ENCODE measurements at places on chromosomes 11 and 22. TPM values are rescaled to one million over a fixed set of nuclear protein-coding genes. Genes with fewer than 3 reads are reported as not detected.

The OR8G5 gene
- not detected for total RNA-seq

The IL17REL gene
- total RNA-seq = under 0.01 TPM

The OR51E2 gene
- total RNA-seq = under 0.01 TPM

The OR2D2 gene
- total RNA-seq = 2.4 TPM

DNA sequence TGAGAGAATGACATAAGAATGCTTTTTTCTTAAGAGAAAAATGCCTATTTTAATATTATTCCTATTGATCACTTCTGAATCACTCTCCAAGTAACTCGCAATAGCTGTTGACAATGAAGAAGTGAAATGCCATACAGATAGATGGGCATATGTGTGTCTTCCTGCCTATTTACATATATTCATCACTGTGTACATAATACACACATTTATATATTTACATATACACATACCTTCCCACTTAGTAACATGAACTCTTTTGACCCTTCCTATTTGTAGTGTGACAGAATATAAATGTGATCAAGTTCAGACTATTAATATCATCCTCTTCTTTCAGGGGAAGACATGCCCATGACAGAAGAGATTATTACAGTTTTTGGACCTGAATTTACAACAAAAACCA lies 756.7 kb downstream of the DLG2 start:
- DNase-seq = no peak

GRCh38 chr11:103768816-103769215 lies 267.6 kb upstream of the DDI1 start:
- DNase-seq = no peak

GRCh38 chr11:41978945-41979344 lies 519.5 kb upstream of the LRRC4C start:
- no peak for DNase-seq

GRCh38 chr22:26707090-26707489 lies 49.7 kb downstream of the MIAT start:
- no peak for DNase-seq

DNA sequence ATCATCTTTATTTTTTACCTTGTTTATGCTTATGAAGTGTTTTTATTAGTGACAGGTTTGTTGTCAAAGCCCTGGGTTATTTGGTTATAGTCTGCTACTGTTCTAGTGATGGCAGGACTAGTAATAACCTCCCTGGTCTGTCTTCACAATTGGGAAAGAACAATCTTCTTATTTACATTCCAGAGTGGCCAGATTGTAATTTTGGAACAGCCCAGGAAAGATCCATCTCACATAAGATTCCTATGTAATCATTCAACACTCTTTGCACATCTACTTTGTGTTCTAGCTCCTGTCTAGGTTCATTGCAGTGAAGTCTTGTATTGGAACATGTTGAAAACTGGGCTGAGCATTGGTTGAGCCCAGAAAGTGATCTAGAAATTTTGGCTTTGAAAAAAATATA lies 63.8 kb downstream of the CYB5R2 start:
- no peak for DNase-seq

GRCh38 chr22:42277988-42278776 lies 7.7 kb upstream of the TCF20 start:
- peak; percentile 59 for DNase-seq

- no peak for DNase-seq
Observed at GRCh38 chr22:33109514-33110430, 51.6 kb upstream of the SYN3 start.

DNA sequence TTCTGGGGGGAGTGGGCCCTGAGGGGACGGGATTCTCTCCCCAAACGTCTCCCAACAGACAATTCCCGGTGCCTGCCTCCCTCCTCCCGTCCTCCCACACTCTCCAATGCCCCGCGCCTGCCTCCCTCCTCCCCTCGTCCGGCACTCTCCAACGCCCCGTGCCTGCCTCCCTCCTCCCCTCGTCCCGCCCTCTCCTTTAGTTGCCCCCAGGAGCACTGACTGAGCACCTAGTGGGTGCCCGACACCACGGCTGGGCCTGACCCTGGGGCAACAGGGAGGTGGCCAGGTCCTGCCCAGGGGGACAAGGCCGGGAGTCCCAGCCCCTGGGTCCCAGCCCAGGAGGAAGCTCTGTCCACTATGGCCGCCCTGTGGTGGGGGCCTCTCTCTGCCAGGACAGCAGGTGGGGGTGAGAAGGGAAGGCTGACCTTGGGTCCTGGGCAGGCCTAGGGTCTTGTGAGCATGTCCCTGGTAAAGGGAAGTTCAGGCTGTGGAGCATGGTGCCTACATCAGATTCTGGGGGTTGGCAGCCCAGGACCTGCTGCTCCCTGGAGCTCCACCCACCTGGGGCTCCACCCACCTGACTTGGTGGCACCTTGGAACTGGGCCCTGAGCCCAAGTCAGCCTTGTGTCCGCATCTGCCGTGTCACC lies 942.3 kb downstream of the BRD1 start:
- DNase-seq = no peak

DNA sequence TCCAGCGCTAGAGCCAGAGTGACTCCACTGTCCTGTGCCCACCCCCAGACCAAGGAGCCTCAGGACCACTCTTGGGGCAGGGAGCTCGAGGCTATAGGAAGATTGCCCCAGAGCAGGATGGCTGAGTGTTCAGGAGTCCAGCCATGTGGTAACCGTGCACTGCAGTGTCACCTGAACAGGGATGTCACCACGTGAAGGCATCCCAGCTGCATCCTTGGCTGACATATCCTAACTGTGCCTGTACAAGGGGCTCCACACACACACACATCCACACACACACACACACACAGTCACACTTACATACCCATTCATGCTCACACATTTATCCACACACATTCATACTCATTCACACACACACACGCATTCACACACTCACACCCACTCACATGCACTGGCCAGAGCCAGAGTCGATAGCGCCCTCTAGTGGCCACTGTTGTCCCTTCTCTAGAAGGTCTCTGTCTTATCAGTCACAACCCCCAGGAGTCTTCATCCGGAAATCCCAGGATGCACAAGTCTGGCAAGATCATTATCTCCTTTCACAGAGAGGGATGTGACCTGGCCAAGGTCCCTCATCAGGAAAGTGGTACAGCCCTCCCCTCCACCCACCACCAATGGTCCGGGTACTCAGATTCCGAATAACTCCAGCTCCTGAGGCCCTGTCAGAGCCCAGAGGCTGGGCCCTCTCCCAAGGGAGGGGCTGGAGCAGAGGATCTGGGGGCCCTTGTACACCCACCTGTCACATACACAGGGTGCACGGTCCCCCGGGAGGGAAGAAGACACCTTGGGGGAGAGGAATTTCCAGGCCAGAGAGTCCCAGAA lies 55.1 kb downstream of the IGLL5 start:
- DNase-seq = peak; percentile 76

DNA sequence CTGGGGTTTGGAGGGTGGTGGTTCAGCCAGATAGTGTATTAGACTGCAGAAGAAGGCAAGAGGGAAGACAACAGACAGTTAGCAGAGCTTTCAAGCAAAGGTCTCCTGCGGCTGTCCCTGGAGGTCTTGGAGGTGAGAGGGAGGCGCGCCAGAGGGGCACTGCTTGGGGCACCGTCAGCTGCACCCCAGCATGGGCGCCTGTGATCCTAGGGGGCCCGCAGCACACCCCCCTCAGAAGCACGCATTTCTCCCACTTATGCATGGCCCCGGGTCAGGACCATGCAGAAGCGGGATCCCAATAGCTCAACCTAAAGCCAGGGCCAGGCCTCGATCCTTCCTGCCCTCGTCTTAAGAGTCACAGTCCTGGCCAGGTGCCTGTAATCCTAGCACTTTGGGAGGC lies 26.5 kb downstream of the FGF4 start:
- no peak for DNase-seq

GRCh38 chr11:49851971-49852389 lies 100.2 kb upstream of the OR4C13 start:
- DNase-seq = no peak

DNA sequence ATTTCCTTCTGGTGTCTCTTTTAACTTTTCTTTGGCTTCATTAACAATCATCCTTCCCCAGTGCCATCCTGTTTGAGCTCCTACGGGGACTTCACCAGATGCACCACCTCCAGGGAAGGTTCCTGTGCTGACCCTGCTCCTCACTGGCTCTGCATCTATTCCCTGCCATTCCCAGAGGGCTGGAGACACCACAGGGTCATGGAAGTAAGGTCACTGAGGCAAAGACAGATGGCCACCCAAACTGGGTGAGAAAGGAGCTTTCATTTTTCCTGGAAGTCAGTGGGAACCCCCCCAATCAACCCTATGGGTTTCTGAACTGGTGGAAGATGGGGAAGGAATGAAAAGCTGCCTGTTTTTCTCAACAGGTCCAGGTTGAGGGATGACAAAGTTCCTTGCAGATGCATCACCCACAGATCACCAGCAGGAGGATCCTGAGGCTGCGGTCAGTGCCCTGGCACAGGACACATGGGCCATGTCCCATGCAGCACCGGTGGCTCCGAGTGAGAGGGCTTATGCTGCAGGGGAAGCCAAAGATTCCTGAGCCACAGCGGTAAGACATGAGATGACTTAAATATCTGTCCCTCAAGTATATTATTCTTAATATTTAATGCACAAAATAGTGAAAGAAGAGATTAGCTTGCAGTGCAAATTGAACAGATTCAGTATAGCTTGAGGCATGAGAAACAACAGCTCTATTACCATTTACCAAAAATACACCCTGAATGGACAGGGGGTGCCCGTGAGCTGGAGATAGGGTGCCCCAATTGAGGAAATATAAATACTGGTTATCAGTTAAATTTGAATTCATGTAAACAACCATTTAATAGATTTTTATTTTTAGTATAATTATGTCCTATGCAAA lies 73.0 kb upstream of the VPREB1 start:
- DNase-seq = no peak
